Kasumi-1 (cell line): ENCODE measurements at places on chromosomes 13 and 19.
A peak's percentile ranks its signal among the peaks of the same experiment; 100 is the strongest.

GRCh38 chr13:51668580-51669195 lies 84.4 kb downstream of the WDFY2 start:
- DNase-seq: no peak

- no peak for DNase-seq
Observed at GRCh38 chr13:21723807-21724505, 53.1 kb downstream of the FGF9 start.

- DNase-seq: no peak
Observed at GRCh38 chr19:16061943-16062342, 14.4 kb upstream of the TPM4 start.

DNA sequence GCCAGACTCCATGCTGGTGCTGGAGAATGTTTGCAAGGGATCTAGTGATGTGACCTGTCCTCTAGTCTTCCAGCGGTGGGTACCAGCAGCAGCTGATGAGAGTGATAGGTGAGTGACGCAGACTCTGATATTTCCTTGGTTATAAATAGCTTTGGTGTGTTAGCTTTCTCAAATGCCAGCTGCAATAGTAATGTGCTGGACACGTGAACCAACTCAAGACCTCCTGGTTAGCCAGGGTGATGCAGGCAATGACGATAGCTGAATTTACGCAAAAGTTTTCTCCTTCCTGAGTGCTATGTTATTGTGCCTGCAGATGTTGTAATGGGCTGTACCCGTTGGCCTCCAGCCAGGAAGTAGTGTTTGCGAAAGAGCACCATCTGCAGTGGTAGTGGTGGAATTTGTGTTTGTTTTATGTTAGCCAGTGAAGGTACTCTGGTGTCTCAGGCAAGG lies 129.5 kb downstream of the CYSLTR2 start:
- peak; percentile 66 for DNase-seq

DNA sequence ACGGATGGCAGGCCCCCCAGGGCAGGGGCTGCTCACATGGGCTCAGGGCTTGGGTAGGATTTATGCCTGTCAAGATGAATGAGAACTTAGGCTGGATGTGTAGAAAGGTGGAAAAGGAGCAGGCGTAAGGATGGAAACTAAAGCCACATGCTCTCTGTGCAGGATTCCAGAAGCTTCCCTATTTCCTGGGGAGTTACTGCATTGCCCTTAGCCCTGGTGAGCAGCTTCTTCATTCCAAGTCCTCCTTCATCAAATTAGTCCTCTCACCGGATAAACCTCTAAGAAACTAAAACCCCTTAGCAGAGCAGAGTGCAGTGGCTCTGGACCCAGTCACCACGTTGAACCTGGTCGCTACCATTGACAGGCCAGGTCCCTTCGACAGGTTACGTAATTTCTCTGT lies 7.4 kb downstream of the ATP12A start:
- no peak for DNase-seq

DNA sequence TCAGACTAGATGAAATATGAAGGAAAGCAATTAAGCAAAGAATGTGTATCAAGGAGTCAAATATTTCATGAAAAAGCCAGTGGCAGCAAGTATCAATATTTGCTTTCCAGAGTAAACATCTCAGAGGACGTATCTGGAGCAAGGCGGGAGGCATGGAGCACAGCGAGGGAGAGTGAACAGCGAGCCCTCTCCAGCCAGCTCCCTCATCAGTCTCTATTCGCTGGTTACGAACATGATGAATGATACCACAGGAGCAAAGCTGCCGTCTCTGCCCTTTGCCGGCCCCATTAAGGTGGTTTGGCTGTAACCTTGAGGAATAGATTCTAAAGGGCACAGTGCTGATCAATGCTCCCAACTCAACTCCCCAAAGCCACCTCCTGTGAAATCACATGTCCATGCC lies 95.8 kb downstream of the CCNA1 start:
- DNase-seq: no peak

- DNase-seq: no peak
Observed at GRCh38 chr13:85500696-85501256, 298.4 kb downstream of the SLITRK6 start.

DNA sequence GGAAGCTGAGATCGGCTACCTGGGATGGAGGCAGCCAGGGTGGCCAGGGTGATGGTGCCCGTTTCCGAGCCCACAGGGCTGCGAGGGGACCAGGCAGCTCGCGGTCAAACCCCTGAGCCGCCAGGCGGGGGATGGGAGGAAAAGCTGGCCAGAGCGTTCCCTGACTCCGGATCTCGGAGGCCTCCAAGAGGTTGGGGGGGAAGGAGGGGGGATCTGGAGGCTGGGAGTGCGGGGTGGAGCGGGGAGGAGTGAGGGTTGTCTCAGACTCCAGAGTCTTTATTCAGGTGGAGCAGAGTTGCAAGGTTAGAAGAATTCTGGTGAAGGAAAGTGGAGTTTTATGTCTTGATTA lies 1.1 kb downstream of the CACNG7 start:
- no peak for DNase-seq

- no peak for DNase-seq
Observed at GRCh38 chr13:25819856-25820530, 231.8 kb downstream of the SHISA2 start.

GRCh38 chr19:4246767-4247593 lies at the start of gene YJU2:
TSS of gene YJU2 (plus strand) at chr19:4247080. CDS start at chr19:4247147, 67 bp downstream.
- peak; percentile 99 for DNase-seq

- DNase-seq: no peak
Observed at GRCh38 chr19:35318679-35319448, 10.1 kb upstream of the CD22 start.

DNA sequence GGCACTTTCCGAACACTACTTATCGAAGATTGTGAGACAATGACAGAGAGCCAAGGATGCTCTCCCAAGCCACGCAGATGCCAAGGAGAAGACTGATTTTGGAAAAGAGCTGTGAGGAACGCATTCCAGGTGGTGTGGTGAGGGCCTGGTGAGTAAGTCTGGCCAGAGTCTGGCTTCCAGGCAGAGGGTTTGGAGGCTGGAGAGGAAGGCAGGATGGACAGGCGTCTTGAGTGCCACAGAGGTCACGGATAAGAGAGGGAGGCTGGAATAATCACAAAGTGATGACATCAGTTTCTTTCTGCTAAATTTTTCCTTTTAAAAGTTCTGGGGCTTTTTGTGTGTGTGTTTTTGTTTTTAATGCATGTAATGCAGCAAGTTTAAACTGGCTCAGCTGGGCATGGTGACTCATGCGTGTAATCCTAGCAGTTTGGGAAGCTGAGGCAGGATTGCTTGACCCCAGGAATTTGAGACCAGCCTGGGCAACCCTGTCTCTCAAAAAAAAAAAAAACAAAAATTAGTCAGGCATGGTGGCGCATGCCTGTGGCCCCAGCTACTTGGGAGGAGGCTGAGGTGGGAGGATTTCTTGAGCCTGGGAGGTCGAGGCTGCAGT lies 235.1 kb downstream of the NALCN start:
- no peak for DNase-seq

GRCh38 chr13:74000876-74001275 lies 133.3 kb downstream of the KLF12 start:
- no peak for DNase-seq

GRCh38 chr13:26255115-26255514 lies 1.2 kb downstream of the CDK8 start:
- no peak for DNase-seq

DNA sequence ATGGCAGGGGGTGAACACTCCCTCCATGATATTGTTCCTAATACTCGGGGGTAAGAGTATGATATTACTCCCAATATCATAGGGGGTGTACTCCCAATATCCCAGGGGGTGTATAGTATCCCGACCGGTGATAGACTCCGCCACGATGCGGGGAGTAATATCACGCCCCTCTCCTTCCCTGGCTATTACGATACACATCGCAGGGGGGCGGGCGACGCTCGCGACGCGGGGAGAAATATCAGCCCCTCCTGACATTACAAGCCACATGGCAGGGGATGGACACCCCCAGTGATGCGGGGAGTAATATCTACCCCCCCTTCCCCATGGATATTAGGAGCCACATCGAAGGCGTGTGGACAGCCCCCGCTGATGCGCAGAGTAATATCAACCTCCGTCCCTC lies 3.2 kb upstream of the RGCC start:
- DNase-seq: no peak

- DNase-seq: no peak
Observed at GRCh38 chr19:56107626-56108351, 13.3 kb downstream of the ZNF787 start.

GRCh38 chr13:114164681-114165429 lies 14.2 kb upstream of the CFAP97D2 start:
- no peak for DNase-seq

GRCh38 chr19:35115177-35115951 lies at the start of gene FXYD3:
TSS of gene FXYD3 (plus strand) at chr19:35115823. CDS start at chr19:35119377, 3,554 bp downstream.
- no peak for DNase-seq

- no peak for DNase-seq
Observed at GRCh38 chr13:49635599-49636433, 7.5 kb downstream of the ARL11 start.

- no peak for DNase-seq
Observed at GRCh38 chr13:99217461-99218110, 16.9 kb downstream of the UBAC2 start.

GRCh38 chr19:3284759-3285646 lies 60.5 kb downstream of the CELF5 start:
- no peak for DNase-seq

GRCh38 chr19:16876904-16877361 lies 11.9 kb upstream of the F2RL3 start:
- no peak for DNase-seq

DNA sequence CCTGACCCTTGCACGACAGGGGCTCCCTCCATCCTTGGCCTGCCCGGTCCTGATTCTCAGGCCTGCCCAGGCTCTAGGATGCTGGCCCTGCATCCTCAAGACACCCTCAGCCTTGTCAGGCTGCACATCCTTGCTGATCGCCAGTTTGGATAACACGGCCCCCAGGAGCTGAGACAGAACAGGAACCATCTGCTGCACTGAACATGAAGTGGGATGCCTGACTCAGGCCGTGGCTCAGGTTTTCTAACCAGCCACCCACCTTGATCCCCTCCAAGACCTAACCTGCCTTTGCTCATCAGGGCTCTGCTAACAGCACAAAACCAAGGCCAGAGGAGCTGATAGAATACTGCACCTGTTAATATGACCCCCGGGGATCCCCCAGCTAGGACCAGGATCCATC lies 56.0 kb downstream of the EPS15L1 start:
- no peak for DNase-seq

DNA sequence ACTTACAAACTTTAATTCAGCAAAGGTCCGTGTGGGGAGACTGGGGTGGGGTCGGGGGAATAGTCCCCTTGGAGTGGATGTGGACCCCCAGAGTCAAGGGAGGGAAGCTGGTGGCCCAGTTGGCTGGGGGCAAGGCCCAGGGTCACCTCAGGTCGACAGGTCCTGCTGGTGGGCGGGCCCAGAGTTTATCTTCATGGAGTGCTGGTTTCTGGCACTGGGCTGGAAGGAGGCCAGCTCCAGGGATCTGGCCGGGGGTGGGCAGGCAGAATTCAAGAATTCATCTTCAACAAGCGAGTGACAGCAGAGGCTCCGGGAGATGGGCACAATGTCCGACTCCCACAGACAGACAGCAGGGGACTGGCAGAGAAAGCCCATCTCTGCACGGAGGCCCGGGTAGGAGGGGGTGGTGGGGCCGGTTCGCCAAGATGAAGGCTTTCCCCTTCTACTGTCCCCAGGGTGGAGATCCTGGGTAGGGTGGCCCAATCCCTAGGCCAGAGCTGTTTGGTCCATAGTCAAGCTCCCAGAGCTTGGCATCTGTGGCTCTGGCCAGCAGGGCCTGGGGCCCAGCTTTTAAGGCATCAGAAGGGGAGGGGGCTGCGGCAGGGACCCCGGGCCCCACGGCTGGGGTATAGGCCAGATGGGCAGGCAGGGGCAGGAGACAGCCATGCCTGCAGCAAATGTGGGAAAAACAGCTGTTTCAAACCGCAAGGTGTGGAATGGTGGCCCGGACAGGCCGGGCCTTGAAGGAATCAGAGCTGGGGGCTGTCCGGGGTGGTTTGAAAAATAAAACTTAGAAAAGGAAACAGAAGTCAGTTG lies 622 bp upstream of the FDX2 start:
- DNase-seq: no peak

- no peak for DNase-seq
Observed at GRCh38 chr19:43687660-43687997, 17.7 kb upstream of the PLAUR start.

- no peak for DNase-seq
Observed at GRCh38 chr19:40244579-40245317, 18.3 kb upstream of the CCNP start.

GRCh38 chr13:52319876-52320275 lies 86.1 kb downstream of the THSD1 start:
- no peak for DNase-seq

DNA sequence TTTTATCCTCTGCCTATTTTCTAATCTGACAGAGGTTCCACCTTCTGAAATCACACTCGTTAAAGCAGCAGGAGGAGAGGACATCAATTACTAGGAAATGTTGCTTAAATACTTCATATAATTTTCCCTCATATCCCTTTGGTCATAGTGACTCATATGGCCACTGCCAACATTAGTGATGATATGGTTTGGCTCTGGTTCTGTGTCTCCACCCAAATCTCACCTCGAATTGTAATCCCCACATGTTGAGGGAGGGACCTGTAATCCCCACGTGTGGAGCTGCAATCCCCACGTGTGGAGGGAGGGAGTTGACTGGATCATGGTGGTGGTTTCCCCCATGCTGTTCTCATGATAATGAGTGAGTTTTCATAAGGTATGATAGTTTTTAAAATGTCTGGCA lies 618.4 kb upstream of the SLITRK5 start:
- DNase-seq: no peak

GRCh38 chr19:48614436-48615230 lies at the start of gene FAM83E:
TSS of gene FAM83E (minus strand) at chr19:48615076. CDS start at chr19:48613372, 1,704 bp downstream.
- no peak for DNase-seq
